Stimulated activated CD4-positive, alpha-beta T cell treated with anti-CD3 and anti-CD28 coated beads, Interleukin-2, amount 100 ng/mL, for 24 hours (primary cell): ENCODE measurements at places on chromosomes 12 and 14.

GRCh38 chr12:110741341-110742095 is 1.2 kb downstream of the PPP1CC start:
- DNase-seq: no peak

- no peak for DNase-seq
These were observed 143.0 kb downstream of the EMP1 start for GRCh38 chr12:13339538-13339937.

DNA sequence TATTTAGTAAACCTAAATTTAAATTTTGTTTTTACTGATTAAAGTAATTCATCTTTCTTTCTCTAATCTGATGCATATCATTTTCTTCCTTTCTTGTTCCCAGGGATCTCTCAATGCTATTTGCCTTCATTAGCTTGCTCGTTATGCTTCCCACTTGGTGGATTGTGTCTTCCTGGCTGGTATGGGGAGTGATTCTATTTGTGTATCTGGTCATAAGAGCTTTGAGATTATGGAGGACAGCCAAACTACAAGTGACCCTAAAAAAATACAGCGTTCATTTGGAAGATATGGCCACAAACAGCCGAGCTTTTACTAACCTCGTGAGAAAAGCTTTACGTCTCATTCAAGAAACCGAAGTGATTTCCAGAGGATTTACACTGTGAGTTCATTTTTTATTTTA is 48.6 kb downstream of the VEZT start:
- no peak for DNase-seq

GRCh38 chr14:93970965-93971634 is 5.3 kb downstream of the ASB2 start:
- DNase-seq: peak; percentile 73

GRCh38 chr12:72063073-72063472 is 124.4 kb downstream of the TPH2 start:
- DNase-seq: no peak

- no peak for DNase-seq
These were observed 91.5 kb upstream of the VASH1 start for GRCh38 chr14:76669770-76670169.

- DNase-seq: no peak
These were observed 2.7 kb upstream of the FAM222A start for GRCh38 chr12:109710747-109711595.

- no peak for DNase-seq
These were observed 45.8 kb downstream of the DRAM1 start for GRCh38 chr12:101923045-101923718.

DNA sequence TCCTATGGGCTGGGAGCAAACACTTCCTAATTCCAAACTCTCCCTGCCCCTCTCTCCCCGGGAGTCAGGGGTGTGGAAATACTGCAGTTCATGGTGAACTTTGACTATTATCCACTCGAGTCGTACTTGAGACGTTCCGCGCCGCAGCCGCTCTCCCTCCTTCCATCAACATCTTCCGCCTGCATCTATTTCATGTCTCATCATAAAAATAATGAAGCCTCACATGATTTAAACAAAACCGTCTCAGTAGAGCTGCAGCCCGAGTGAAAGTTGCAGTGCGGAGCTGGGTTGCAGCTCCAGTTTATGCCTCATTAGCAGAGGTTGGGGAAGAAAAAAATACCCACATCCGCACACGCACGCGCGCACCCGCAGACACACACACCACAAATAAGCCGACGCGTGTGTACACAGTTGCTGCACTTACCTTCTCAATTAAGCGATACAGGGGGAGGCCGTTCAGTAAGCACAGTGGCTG is 283 bp downstream of the LMO3 start:
- no peak for DNase-seq

GRCh38 chr12:124321040-124321481 is 26.2 kb downstream of the RFLNA start:
- peak; percentile 85 for DNase-seq
